Left colon (tissue), 2 donors: ENCODE measurements at places on chromosomes 6 and 20.

- no peak for DNase-seq
These were observed 89.4 kb downstream of the ECT2L start for GRCh38 chr6:138885156-138885819.

DNA sequence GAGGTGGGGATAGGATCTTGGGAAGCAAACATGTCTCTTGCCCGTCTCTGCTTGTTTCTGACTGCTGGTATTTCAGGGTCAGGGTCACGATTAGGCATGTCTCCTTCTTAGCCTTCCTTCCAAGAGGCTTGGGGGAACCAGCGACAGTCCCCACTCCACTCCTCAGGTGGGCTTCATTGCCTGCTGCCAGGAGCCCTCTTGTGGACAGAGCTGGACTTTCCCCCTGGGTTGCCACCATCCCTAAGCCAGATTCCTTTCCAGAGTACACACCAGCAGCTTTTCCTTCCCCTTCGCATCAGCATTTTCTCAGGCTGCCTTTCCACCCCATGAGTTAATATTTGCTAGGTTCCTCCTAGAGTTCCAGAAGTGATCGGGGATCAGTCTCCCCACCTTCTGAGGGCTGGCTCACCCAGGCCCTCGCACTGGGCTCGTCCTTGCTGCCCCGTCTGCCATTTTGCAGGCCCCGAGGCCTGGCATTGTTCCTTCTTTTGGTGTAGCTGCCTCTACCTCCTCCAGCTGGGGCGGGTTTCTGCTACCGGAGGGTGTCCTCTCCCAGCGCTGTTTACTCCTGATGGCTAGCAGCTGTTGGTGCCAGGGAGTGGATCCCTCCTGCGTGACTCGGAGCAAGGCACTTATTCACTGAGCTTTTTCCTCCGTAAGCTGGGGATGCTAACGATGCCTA, 8.8 kb upstream of the C20orf144 start:
- peak; percentile 68 for DNase-seq

GRCh38 chr20:46552460-46553420, 2.3 kb upstream of the OCSTAMP start:
- DNase-seq: no peak

DNA sequence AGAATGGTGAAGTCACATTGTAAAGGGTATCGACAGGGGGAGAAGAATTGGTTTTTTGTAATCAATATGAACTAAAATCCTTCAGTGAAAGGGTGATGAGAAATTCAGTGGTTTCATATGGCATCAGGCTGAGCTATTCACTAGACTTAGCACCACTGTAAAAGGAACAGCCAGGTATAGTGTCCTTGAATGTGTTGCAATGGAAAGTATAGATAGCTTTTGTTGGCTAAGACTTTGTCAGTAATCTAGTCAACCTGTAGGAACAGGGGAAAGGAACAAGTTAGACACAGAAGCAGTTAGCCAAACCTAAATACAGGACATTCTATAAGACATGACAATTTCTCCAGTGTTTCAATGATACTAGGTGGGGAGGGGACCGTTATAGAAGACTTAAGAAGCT, 172.6 kb upstream of the MOCS1 start:
- DNase-seq: no peak

- no peak for DNase-seq
These were observed 37.5 kb upstream of the FRMD1 start for GRCh38 chr6:168116438-168116974.

GRCh38 chr6:128508588-128509296, 11.7 kb downstream of the PTPRK start:
- DNase-seq: no peak

GRCh38 chr20:1528811-1529210, 28.7 kb downstream of the SIRPD start:
- no peak for DNase-seq

- DNase-seq: no peak
These were observed 12.2 kb upstream of the SEC63 start for GRCh38 chr6:107970255-107970654.

DNA sequence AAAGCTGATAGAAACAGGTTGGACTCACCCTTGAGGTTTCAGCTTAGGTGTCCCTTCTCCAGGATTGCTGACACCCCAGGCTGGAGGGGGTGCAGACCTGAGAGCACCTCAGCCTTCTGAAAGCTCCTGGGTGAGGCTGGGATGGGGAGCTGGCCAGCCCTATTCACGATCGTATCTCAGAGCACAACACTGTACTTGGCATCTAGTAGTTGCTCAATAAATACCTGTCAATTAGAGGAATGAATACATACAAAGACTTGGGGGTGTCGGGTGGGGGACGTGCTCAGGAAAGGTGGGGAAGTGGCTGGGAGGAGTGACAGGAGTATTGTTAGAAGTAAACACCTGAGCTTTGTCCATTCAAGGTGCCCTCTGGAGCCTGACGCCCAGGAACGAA, 61.7 kb downstream of the SLC2A10 start:
- no peak for DNase-seq

DNA sequence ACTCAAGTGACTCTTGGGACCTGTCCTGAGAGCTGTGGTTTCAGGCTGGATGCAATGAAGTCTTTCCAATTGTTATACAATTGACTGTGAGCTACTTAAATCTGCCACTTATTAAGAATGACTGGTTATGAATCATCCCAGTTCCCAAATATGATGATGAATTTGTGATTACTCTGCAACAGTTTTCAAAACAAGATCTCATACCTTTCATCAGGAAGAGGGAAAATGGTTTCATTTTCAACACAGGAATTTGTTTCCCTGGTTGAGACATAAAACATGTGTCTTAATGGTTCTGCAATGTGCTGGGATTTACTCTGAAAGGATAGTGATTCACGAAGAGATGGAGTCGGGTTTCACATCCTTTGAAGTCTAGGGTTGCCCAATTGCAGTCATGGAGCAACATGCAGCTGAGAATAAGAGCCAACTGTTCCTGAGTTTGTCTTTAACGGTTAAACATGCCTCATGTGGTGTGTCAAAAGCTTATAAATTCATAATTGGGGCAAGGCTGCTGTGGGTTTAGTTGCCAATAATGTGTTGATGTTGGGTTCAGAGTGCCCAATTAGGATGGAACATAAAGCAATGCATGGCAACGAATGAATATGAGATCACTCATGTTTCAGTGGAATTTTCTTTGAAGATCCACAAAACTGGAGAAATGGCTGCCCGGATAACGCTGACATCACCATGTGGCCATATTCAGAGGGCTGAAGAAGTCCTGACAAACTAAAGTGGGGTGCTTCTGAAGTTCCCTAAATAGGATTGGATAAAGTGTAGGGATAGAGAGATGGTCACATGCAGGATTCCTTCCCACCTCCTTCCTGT, 41.0 kb downstream of the CYP24A1 start:
- no peak for DNase-seq

- no peak for DNase-seq
These were observed 347.9 kb downstream of the CDH26 start for GRCh38 chr20:60306105-60306504.

- DNase-seq: no peak
These were observed 9.7 kb upstream of the FBXO30 start for GRCh38 chr6:145824344-145824743.

- DNase-seq: peak; percentile 69
These were observed 107.7 kb upstream of the PRND start for GRCh38 chr20:4613718-4614620.

- no peak for DNase-seq
These were observed 122.2 kb downstream of the MAN1A1 start for GRCh38 chr6:119227377-119227776.

DNA sequence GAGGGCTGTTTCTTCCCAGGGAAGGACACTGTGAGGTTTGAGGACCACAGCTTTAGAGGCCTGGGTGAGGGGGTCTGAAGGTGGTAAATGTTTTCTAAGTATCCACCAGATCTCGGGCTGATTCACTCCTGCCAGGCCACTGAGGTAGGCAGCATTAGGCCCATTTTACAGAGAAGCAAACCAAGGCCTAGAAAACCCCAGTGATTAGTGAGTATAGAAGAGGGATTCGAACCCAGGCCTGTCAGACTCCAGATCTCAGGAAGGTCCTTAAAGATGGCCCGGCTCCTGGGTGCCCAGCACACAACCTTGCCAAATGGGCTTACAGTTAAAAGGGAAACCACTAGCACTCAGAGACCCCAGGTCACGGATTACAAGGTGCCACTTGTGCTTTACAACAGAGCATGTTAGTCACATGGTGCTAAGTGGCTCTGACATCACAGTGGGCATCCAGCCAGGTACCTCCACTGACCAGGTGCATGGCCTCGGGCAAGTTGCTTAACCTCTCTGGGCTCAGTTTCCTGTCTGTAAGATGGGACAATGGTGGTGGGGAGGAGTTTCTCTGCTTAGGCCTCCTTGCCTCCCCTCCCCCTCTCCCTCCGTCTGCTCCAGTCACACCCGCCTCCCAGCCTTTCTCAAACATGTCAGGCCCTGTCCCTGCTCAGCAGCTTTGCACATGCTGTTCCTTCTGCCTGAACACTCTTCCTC, 18.8 kb upstream of the SIRPA start:
- no peak for DNase-seq

DNA sequence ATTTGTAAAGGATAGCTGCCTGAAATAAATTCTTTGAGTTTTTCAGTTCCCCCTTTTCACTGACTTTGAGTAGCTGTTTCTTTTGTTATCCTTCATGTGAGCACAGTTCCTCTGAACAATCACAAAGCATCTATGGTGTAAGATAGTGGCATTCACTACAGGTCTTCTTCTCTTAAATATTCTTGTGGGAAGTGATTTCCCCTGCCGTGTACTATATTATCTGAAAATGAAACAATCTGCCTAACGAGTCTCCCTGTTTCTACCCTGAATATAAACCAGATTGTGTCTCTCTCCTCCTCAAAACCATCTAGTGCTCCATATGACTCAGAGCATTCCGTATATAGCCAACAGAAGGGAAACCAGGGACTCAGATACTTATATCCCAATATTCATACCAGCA, 380.1 kb upstream of the SOX4 start:
- no peak for DNase-seq

GRCh38 chr20:25750765-25751696, 54.4 kb upstream of the ZNF337 start:
- DNase-seq: peak; percentile 54

DNA sequence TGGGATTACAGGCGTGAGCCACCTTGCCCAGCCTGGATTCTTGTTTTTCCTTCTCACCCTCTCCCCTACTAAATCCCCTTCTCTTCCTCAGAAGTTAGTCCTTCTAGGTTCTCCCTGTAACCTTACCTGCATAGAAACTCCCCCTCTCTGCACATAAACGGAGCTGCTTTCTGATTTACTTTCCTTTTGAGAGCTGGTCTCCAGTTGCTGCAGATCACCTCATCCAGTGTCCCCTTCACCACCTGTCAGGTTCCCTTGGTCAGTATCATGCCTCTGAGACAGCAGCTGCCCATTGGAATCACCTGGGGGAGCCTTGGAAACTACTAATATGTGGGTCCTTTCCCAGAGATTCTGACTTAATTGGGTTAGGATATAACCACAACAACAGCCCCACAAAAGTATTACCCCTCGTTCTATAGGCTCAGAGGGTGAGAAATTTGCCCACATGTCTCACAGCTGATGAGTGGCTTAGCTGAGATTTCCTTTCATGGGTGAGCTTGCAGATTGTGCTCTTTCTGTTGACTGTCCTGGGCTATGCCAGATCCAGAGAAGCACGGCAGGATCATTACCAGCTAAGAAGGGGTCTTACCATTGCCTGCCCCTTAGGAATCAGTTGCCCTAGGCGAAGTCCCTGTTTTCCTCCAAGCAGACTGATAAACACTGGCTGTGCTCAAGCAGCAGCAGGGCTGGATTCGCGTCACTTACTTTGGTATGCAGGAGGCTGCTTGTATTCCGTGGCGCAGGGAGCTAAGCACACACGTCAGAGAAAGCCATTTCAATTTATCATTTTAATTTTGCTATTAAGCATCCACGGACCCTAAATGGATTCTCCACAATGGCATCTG, 51.3 kb downstream of the AKAP12 start:
- peak; percentile 22 for DNase-seq

DNA sequence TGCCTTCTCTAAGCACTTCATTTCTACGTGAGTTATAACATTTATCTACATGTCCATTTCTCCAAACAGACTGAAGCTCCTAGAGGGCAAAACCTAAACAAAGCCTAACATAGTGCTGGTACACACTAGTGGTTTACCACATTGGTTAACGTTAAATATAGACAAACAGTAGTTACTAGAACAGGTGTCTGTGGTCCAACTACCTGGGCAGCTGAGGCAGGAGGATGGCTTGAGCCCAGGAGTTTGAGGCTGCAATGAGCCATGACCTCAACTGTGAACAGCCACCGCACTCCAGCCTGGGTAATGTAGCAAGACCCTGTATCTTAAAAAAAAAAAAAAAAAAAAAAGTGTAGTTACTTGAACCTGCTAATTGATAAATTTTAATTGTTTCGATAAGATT, 26.5 kb downstream of the PTPRK start:
- DNase-seq: no peak

DNA sequence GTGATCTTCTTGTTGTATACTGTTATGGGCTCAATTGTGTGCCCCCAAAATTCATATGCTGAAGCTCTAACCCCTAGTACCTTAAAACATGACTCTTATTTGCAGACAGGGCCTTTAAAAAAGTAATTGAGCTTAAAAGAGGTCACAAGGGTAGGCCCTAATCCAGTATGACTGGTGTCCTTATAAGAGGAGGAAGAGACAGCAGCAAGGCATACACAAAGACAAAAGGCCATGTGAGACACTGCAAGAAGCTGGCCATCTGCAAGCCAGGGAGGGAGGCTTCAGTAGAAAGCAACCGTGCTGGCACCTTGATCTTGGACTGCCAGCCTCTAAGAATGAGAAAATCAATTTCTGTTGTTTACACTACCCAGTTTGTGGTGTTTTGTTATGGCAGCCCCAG, 8.4 kb downstream of the CAGE1 start:
- no peak for DNase-seq

GRCh38 chr6:84731401-84731800, 33.0 kb downstream of the TBX18 start:
- DNase-seq: no peak

DNA sequence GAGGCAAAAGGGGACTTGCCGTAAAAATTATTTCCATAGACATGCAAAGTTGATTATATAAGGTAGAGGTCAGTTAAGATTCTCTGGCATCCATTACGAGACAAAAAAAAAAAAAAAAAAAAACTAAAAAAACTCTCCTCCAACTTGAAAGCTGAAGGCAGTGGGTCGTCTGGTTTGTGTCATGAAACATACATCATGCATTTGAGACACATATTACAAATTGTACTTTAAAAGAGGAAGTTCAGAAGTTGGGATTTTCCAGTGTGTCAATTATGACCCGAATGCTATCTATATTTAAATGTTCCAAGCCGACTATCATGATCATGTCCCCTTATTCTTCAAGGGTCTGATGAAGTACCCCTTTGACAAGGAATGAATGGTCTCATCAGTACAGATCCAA, 125.1 kb downstream of the ZNF217 start:
- no peak for DNase-seq

DNA sequence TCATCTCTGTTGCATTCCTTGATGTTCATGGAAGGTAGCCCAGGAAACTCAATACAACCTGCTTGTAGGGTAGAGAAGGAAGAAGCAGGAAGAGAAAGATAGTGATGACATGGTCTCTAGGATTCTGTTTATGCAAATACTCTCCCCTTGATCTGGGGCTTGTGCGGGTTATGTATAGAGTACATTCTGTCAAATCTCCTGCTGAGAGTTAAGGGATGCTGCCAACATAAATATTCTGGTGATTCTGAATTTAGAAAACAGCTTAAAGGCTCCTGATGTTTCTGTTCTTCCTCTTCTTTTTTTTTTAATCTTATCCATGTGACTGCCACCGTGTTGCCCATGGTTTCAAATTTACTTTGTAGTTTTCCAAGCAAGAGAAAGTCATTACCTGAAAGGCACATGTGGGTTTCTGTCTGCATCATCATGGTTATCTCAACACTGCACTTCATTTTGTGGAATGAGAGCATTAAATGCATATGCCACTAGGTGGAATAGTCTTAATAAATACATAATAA, 150.6 kb downstream of the RPS12 start:
- no peak for DNase-seq

- no peak for DNase-seq
These were observed 38.3 kb downstream of the PDRG1 start for GRCh38 chr20:31913431-31914157.
